WTC11 (cell line): ENCODE measurements at places on chromosomes 13 and 19.
A peak's percentile ranks its signal among the peaks of the same experiment; 100 is the strongest.

DNA sequence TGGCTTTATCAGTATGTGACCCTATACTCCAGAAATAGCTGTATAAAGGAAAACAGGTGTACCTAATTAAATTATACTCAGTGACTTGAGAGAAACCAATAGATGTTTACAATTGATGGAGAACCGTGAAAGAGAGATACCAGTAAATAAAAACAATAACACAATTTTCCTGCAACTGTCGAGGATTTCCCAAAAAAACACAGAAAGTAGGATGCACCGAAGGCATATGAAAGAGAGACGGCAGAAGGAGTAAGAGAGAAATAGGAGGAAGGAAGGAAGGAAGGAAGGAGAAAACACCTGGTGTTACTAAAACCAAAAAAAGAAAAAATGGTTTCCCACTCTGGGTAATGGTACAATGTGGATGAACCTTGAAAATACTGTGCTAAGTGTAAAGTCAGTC, 6.8 kb upstream of the ZNF229 start:
- DNase-seq = no peak

GRCh38 chr19:1678073-1678472, 25.7 kb upstream of the TCF3 start:
- DNase-seq = no peak

GRCh38 chr13:24038405-24038804, 122.1 kb upstream of the SPATA13 start:
- no peak for DNase-seq

GRCh38 chr13:52165411-52165810, 6.0 kb upstream of the NEK3 start:
- DNase-seq = no peak

DNA sequence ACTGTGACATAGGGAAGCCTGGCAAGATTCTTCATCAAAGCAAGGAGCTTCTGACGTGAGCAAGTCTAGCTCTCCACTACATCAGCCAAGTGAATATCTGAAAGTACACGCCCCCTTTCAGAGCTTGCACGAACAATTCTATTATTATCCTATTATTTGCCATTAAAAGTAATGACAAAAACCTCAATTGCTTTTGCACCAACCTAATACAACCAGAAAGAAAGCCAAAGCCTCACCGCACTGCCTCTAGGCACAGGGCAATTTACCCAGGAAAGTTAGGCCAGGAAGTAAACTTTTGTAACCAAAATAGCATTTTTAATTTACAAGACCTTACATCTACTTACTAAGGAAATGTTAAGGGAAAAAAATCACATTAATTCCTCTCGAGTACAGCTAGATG, 41.2 kb downstream of the LATS2 start:
- DNase-seq = no peak

DNA sequence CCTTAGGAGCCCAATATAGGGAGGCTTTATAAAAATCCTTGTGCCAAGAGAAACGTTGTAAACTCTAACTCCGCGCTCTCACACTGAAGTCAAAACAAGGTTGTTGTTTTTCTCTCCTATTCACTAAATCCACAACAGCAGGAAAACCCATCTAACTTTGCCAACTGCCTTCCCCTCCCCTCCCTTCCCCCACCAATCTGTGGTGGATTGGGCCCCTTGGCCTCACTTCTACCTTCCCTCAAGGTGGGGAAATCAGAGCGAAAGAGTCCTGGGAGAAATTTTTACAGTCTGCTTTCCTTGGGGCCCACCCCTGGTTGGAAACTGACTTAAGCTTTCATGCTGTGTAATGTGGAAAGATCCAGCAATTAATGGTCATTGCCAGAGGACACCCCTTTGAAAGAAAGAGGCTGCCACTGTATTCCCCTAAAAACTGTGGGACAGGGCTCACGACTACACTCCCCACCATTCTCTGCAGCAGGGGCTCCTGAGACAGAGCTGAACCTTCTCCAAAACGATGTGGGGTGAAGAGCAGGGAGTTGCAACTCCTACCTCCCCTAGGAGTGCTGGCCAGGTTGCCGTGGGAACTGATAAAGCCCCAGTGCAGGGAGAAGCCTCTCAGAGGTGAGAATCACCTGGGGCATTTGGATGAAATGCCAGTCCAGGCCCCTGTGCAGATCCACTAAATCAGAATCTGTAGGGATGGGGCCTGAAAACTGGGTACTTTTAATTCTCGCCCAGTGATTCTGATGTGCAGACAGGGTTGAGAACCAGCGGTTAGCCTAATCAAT, 1.1 kb downstream of the DHRS12 start:
- no peak for DNase-seq

- peak; percentile 84 for DNase-seq
Observed at GRCh38 chr19:40974633-40975037, 16.4 kb upstream of the CYP2B6 start.

DNA sequence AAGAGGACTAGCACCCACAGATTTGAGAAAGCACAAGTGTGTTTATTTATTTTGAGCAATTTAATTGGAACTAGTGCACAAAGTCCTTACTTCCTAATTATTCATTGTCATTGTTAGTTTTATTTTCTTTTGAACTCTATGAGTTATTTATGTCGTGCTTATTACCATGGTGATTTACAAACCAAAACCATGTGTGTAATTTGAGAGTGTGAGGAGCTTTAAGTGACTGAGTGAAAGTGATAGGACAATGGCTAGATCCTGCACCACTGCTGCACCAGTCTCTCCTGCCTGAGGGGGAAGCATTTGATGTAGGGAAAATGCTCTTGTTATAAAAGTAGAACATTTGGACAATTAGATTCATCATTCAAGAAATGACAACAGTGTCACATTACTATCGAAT, 172.3 kb upstream of the KLF12 start:
- DNase-seq = no peak

- DNase-seq = no peak
Observed at GRCh38 chr13:20415306-20415679, 110.4 kb downstream of the CRYL1 start.

GRCh38 chr13:44679597-44679996, 103.5 kb upstream of the TSC22D1 start:
- DNase-seq = no peak

GRCh38 chr13:73372666-73373627, 314.1 kb downstream of the KLF5 start:
- no peak for DNase-seq

- DNase-seq = no peak
Observed at GRCh38 chr13:114285166-114285808, 3.9 kb downstream of the UPF3A start.

- no peak for DNase-seq
Observed at GRCh38 chr13:37168151-37168550, 62.7 kb upstream of the CSNK1A1L start.

DNA sequence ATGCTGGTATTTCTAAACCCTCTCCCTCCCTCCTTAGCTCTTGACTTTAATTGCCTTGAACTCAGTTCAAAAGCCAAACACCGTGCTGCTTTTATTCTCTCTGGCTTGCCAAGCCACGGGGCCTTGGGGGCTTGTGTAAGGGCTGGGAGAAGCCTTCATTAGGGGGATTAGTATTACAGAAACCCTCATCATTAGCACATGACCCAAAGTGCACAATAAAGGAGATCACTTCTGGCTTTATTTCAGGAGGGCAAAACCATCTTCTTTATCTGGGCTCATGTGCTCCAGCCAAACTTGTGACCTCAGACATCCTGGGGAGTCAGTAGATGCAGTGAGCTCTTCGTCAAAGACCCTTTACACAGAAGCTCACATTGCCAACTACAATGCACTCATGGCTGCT, at the start of gene DCT:
Gene DCT, minus strand, starts transcription at position 67 of the 400 bp plus-strand sequence. CDS start 427 bp downstream, outside the sequence.
- DNase-seq = no peak

GRCh38 chr13:76619631-76620030, 266.6 kb downstream of the KCTD12 start:
- no peak for DNase-seq

DNA sequence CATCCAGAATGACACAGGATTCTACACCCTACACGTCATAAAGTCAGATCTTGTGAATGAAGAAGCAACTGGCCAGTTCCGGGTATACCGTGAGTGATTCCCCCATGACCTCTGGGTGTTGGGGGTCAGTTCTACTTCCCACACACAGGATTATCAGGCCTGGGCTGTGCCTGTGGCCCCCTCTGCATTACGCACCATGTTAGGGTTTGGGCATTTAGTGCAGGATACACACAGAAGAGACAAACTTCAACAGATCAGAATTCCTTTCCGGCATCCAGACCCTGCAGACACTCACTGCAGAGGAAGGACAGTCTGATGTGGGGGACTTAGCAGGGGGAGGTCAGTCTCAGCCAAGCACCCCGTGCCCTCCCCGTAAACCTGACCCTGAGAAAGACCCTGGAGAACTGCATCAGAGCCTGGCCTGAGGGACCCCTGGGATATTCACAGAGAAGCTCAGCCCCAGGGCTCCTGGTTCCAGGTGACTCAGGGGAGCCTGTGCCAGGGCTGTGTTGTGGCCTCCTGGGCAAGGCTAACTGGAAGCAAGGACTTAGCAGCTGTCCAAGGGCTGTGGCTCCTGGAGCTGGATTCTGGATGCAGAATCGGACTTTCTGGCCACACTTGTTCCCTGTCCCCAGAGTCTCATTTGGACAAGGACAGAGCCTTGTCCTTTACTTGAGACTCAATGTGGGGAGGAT, 1.7 kb downstream of the CEACAM5 start:
- no peak for DNase-seq

DNA sequence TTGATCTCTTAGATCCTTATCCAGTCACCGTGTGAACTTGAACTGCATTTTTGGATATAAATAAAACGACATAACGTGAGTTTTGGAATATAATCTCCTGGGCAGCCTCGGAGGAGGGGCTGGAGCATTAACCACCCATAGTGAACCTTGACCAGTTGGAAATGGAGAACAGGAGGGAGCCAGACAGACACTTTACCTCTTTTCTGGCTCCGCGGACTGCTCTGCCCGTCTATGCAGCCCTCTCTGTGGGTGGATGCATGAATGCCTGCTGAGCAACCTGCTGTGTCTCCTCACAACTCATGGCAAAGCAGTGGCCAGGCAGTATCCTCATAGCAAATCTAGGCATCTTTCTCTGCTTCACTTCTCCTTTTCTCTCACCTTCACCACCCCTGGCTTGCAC, 10.5 kb upstream of the COG3 start:
- DNase-seq = no peak

DNA sequence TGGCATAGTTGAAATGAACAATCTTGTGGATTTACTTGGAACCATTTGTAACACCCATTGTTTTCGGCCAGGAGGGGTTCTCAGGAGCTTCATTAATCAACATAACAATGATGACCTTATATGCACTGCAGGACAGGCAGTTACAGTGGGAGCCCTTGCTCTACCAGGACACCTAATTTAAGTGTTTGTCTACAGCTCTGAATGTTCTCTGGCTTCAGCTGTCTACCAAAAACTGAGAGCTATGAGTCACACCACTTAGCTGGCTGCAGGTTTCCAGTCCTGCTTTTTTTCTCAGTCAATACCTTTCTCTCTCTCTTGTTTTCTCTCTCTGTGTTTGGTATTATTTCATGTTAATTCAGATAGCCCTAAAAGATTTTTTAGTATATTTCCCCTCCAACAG, 105.4 kb upstream of the MBNL2 start:
- no peak for DNase-seq

DNA sequence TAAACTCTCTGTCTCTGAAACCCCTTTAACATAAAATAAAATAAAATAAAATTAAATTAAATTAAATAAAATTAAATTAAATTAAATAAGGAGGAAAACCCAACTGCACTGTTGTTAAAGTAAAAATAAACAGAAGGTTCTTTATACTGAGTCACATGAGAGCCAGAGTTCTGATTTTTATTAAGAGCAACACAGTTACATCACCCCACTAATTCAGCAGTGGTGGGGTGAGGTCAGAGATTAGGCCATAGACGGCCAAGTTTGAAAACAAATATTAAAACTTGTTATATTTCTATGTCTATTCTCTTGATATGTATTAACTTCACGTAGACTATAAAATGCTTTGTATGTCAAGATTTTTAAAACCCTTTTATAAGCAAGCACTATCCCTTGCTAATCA, 59.5 kb downstream of the MYCBP2 start:
- DNase-seq = no peak

- no peak for DNase-seq
Observed at GRCh38 chr19:739998-740715, 10.8 kb upstream of the MISP start.

- no peak for DNase-seq
Observed at GRCh38 chr13:81199956-81200355, 859.0 kb upstream of the SPRY2 start.

DNA sequence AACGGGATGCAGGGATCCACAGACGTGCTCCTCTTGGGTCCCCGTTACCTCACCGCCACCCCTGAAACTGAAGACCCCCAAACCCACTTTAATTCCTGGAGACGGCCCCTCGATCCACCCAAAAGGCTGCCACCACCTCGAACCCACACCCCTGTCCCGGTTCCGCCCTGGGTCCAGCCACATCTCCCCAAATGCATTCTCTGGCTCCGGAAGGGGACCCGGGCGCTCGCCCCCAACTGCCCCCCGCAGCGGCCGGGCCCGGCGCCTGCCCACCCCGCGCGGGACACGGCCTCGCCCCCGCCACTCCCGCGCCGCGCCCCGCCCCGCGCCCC, 219 bp upstream of the FSTL3 start:
- no peak for DNase-seq

GRCh38 chr13:39531646-39532045, 71.3 kb downstream of the LHFPL6 start:
- DNase-seq = no peak

GRCh38 chr19:48283908-48284307, 14.0 kb downstream of the ZNF114 start:
- no peak for DNase-seq

DNA sequence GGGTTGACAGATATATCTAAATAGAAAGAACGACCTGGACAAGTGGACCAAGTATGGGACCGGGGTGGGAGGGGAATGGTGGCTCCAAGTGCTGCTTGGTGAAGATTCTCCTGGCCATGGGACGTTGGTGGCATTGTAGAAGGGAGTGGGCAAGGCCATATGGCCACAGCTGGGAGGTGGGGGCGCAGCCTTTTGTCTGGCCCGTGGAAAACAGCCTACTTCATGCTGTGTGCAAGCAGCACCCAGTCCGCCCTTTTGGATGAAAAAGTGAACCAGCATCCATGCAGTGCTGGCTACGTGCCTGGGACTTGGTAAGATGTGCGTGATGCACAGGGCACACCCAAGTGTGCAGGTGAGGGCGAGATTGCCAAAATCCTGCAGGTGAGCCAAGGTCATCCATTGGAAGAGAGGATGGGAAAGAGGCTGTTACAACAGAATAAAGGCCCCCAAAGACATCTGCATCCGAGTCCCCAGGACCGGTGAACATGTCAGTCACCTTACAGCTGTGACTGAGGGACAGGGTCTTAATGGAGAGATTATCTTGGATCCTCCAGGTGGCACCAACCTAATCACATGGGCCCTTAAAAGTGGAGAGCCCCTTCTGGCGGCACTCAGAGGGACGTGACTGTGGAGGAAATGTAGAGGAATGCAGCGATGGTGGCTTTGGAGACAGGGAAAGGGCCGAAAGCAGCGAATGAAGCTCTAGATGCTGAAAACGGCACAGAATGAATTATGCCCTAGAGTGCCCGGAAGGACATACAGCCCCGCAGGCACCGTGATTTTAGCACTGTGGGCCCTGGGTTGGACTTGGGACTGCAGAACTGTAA, 40.8 kb downstream of the TEX29 start:
- no peak for DNase-seq

- no peak for DNase-seq
Observed at GRCh38 chr13:39035204-39035603, 2.7 kb downstream of the PROSER1 start.
